ENCODE measurements at places on chromosomes 2 and 18. TPM values are rescaled to one million over a fixed set of nuclear protein-coding genes. Genes with fewer than 3 reads are reported as not detected.

DNA sequence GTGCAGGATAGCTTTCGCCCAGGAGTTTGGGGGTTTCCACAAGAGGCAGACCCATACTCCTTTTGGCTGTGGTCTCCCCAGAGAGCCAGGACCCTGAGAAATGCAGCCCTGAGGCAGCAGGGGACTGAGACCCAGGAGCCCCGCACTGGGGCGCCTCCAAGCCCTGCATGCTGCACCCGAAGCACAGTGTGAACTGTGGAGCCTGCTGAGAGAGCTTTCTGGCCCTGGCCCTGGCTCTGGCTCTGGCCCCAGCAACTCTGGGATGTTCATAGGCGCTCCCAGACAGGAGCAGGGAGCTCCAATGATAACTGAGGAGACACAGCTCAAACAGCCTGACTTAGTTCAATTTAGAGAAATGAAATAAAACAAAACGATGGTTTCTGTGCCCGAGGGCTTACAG lies 96.4 kb upstream of the TEX51 start:
- no peaks in the 10 kb centered on the region for H3K4me1 ChIP-seq
- H3K4me3 ChIP-seq = no peak overlapping the region
- no peak for DNase-seq
- no peaks in the 10 kb centered on the region for H3K36me3 ChIP-seq
- H3K27ac ChIP-seq = no peak overlapping the region
- H3K27me3 ChIP-seq = peaks cover 5% of the 10 kb centered on the region

- peak overlapping the region; percentile 46 for H3K27ac ChIP-seq
- H3K4me3 ChIP-seq = peak overlapping the region; percentile 6
- DNase-seq = no peak
- peaks cover 24% of the 10 kb centered on the region for H3K4me1 ChIP-seq
- no peaks in the 10 kb centered on the region for H3K27me3 ChIP-seq
- H3K36me3 ChIP-seq = no peaks in the 10 kb centered on the region
Measured at GRCh38 chr2:190477661-190478454, 56.7 kb downstream of the NEMP2 start.

DNA sequence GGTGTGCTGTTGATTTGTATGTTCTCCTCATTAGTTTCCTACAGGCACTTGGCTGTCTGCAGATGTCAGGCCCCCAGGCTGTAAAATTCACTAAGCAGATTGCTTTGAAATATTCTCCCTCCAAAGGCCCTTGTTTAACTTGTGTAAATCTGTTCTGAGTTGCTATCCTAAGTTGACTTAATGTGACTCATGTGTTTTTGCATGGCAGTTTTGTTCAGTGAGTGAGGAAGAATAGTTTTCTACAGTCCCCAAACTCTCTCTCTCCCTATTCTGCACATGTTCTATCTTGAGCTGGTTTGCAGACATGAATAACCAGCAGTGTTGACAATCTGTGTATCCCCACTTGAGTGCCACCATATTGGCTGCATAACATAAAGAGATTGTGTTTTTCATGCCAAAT lies 1005.4 kb upstream of the DDX18 start:
- no peak overlapping the region for H3K27ac ChIP-seq
- no peak overlapping the region for H3K4me3 ChIP-seq
- DNase-seq = no peak
- no peaks in the 10 kb centered on the region for H3K36me3 ChIP-seq
- no peaks in the 10 kb centered on the region for H3K27me3 ChIP-seq
- no peaks in the 10 kb centered on the region for H3K4me1 ChIP-seq

DNA sequence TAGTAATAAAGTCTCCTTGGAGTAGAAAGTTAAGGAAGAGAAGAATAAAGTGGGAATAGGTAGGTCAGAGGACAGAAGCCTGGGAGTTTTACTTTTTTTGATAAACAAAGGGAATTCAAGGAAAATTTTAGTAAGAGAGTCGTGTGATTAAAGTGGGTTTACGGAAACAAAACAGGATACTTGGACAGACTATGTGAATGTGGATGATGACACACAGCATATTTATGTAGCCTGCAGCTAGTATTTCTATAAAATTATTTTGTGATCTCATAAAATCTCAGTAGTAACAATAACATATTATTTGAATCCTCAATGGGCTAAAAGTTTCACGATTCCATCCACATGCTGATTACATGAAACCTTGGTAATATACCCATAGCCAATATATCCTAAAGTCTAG lies 450.7 kb upstream of the PIK3C3 start:
- no peaks in the 10 kb centered on the region for H3K4me1 ChIP-seq
- H3K27me3 ChIP-seq = no peaks in the 10 kb centered on the region

DNA sequence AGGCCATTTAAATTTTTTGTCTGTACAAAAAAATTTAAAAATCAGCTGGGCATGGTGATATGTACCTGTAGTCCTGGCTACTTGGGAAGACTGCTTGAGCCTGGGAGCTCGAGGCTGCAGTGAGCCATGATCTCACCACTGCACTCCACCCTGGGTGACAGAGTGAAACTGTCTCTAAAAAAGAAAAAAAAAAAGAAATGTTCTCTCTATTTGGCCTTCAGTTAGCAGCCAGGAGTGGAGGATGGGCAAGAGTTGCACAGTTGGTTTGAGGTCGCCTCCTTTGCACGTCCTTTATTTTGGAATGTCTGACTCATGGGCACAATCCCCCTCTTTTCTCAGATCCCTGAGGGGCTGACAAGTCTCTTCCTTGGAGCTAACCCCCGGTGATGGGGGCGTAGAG lies 26.3 kb downstream of the ITM2C start:
- no peak for DNase-seq
- no peak overlapping the region for H3K4me3 ChIP-seq
- H3K27ac ChIP-seq = no peak overlapping the region
- no peaks in the 10 kb centered on the region for H3K36me3 ChIP-seq
- no peaks in the 10 kb centered on the region for H3K4me1 ChIP-seq
- H3K27me3 ChIP-seq = no peaks in the 10 kb centered on the region

DNA sequence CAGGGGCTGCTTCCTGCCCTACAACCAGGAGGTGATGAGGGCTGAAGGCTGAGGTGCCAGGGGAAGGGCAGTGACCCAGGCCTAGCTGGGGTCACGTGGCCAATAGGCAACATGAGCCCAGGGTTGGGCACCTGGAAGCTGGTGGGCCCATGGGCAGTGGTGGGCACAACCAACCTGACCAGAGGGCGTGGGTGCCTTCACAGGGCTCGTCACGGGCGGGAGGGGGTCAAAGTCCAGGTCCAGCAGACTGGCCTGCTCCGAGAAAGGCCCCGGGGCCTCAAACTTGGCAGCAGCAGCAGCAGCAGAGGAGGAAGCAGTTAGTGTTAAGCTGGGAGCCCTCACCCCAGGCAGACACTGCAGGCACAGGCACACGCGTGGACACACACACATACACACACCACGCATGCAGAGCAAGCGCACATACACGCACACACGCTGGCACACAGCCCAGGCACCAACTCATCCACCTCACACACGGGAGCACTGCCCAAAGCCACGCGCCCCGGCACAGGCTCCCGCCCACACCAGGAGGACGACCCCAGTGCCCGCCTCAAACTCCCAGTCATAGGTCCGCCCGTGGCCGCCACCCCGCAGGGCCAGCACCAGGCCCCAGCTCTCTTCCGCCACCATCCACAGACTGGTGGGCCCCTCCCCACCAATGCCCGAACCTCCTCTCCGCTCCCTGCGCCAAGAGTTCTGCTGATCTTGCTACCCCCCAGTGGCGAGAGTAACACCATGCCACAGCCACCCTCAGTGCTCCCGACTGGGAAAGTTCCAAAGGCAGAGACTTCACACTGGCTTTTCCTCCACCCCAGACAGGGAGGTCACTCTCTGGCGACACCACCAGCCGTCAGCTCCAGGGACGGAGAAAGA lies 53.0 kb downstream of the BIN1 start:
- H3K36me3 ChIP-seq = peaks cover 10% of the 10 kb centered on the region
- H3K4me3 ChIP-seq = no peak overlapping the region
- no peak for DNase-seq
- H3K27ac ChIP-seq = no peak overlapping the region

DNA sequence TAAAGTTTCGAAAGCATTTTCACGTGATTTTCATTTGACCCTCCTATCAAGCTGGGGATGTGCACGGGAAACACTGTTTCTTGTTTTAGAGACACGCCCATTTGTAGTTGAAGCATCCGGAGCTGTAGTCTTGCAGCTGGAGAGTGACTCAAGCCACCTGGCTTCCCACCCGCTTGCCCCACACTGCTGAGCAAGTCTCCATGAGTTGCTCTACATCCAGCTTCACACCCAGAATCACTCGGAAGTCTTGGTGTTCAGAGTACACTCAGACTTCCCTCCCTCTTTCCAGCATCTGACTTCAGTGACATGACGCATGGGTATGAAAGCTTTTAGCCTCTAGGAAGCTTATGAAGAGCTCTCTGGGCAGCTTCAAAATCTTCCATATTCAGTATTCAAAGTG lies 262.4 kb downstream of the NBAS start:
- no peaks in the 10 kb centered on the region for H3K4me1 ChIP-seq
- H3K4me3 ChIP-seq = no peak overlapping the region
- H3K27me3 ChIP-seq = no peaks in the 10 kb centered on the region
- H3K36me3 ChIP-seq = peaks cover 25% of the 10 kb centered on the region
- H3K27ac ChIP-seq = no peak overlapping the region

DNA sequence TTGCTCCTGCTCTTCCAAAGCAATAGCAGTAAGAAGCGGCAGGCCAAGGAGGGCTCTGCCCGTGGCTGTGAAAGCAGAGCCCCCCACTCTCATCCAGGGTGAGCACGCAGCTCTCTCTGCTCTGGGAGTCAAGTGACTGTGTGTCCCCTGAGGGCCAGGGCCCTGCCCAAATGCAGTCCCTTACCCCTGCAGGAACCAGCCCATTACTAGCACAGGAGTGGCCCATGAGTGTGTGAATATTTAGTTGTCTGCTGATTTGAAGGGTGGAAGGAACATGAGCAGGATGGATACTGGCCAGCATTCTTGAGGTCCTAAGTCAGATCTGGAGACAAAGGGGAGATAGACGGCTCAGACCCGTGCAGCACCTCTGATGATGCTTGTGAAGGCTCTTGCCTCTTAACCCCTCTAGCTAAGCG lies 69.7 kb upstream of the FOSL2 start:
- peaks cover 41% of the 10 kb centered on the region for H3K4me1 ChIP-seq
- no peaks in the 10 kb centered on the region for H3K27me3 ChIP-seq
- H3K36me3 ChIP-seq = no peaks in the 10 kb centered on the region
- no peak overlapping the region for H3K4me3 ChIP-seq
- no peak for DNase-seq

DNA sequence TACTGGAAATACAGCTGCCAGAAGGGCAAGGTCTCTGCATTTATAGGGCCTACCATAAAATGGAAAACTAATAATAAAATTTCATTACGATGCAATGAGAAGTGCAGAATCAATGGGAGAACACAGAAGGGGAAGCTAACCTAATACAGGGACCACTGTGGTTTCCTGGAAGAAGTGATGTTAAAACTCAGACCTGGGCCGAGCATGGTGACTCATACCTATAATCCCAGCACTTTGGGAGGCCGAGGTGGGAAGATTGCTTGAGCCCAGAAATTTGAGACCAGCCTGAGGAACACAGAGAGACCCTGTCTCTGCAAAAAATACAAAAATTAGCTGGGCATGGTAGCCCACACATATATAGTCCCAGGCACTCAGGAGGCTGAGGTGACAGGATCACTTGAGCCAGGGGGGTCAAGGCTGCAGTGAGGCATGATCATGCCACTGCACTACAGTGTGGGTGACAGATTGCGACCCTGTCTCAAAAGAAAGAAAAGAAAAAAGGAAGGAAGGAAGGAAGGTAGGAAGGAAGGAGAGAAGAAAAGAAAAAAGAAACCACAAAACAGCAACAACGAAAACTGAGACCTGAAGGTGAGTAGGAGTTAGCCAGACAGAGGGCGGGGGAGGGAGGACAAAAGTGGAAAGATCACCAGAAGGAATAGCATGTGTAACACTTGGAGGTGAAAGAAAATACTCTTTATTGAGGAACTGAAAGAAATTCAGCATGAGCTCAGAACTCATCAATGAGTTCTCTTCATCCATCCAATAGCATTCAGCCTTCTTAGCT lies 58.3 kb upstream of the DTNA start:
- no peaks in the 10 kb centered on the region for H3K27me3 ChIP-seq
- DNase-seq = no peak

- no peak for DNase-seq
- no peak overlapping the region for H3K4me3 ChIP-seq
- H3K27ac ChIP-seq = no peak overlapping the region
- no peaks in the 10 kb centered on the region for H3K27me3 ChIP-seq
- no peaks in the 10 kb centered on the region for H3K4me1 ChIP-seq
Measured at GRCh38 chr18:75677696-75678455, 250.4 kb upstream of the SMIM21 start.

Gene THAP4
- total RNA-seq = 46.4 TPM

Gene RNF152
- 49.3 TPM for total RNA-seq

Gene SULT1C4
- 0.34 TPM for total RNA-seq

Gene C2orf72
- total RNA-seq = 4.5 TPM

Gene CYP27C1
- 2.9 TPM for total RNA-seq
